ENCODE measurements at places on chromosomes 2 and 18.

GRCh38 chr18:32920796-32921787, 148.3 kb upstream of the KLHL14 start:
- DNase-seq: no peak

DNA sequence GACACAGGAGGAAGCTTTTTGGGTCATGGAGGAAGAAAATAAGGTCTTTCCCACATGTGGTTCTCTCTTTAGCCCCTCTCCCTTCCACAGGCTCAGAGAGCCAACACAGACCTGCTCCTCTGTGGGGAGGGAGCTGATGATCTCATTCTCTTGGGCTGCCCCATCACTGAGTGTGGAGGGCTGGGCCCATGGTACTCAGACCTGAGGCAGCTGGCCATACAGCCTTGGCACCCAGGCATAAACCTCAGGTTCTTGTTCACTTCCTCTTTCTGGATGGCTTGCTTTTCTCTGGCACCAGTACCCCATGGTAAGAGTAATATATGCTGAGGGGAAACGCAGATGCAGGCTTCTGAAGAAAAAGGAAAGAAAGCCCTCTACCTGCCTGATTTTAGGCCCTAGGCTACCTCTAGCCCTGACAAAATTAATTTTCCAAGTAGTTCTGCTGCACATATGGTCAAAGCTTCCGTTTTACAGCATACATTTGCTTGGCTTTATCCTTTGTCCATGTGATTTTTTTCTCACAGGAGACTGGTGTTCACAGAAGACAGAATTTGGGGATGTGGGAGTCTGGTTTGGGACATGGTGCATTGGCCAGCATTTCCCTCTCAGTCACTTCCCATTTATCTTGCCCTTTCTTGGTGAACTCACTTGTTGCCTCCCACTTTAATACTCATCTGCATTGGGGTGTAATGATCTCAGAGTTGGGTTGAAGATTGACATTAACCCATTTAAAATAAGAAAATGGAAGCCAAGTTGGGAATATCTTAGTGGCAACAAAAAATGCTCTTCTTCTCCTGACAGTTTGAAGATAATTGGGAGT, 11.1 kb downstream of the DHRS9 start:
- no peak for DNase-seq

- DNase-seq: no peak
Measured at GRCh38 chr18:21316296-21316695, 74.3 kb downstream of the GREB1L start.

DNA sequence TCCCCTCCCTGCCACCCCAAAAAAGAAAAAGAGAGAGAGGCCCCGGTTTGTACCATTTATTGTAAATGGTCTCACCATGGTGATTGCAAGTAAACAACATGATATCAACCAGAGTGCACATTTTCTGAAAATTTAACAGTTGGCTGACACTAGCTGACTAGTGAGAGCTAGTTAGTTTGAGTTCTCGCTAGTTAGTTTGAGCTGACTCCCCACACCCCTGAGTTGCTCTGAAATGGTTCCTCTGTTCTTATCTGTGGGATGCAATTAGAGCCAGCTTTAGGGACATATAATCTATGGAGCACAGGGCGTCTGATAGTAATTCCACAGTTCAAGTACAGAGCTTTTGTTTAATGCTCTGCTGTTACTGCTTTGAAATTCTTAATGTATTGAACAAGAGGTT, 13.1 kb downstream of the CASP10 start:
- no peak for DNase-seq

GRCh38 chr2:48733067-48733503, 22.4 kb downstream of the LHCGR start:
- DNase-seq: no peak

DNA sequence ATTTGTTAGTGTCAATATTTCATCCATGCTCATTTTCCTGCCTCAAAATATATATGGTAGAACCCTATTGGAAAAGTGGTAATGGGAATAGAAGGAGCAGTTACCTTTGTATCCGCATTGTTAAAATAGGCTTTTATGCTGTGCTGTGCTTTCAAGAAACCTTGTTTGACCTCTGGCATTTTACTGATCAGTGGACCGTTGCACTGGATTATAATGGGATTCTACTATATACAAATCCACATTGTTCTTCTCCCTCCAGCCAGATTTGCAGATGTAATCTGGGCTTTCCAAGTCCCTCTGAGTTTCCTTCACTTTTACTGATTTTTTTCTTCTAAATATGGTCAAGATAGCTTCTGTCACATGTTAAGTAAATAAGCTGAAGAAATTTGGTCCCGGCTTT, 23.3 kb upstream of the FAM237A start:
- no peak for DNase-seq

All from activated CD4-positive, alpha-beta T cell treated with anti-CD3 and anti-CD28 coated beads for 24 hours (primary cell).